ENCODE measurements at places on chromosomes 3 and 15. TPM values are rescaled to one million over a fixed set of nuclear protein-coding genes. Genes with fewer than 3 reads are reported as not detected.

DNA sequence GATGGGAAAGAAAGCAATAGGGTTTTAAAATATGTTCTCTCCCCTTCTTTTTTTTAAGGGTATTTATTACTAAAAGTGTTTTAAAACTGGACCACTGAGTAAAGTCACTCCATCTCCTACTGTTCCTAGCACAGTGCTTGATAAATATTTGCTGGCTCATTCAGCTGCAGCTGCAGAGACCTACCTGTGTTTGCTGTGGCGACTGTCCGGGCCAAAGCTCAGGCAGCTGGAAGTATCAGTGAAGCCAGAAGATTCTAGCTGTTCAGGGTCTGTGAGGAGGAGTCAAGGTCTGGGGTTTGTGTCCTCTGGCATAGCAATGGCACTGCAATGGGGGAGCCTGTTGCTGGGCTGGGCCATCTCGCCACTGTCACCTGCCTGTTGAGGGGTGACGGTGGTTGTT, 109.9 kb downstream of the RPLP1 start:
- no peak for DNase-seq
- H3K27ac ChIP-seq: no peak overlapping the region
- H3K36me3 ChIP-seq: no peaks in the 10 kb centered on the region

- no peak overlapping the region for H3K27ac ChIP-seq
- DNase-seq: no peak
- H3K27me3 ChIP-seq: no peaks in the 10 kb centered on the region
Observed at GRCh38 chr3:71502066-71502625, 81.4 kb downstream of the FOXP1 start.

DNA sequence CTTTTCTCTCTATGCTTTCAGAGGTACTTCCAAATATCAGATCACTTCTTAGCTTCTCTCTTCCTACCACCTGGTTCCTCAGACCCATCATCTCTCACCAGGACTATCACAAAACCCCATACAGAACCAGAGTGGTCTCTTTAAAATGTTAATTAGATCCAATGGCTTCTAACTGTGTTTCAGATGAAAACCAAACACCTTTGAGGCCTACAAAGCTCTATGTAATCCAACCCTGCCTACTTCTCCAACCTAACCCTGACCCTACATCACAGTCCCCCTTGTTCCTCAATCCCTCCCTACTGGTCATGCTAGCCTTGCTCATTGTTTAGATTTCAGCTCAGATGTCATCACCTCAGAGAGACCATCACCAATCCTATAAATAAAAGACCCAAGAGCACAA, 34.8 kb downstream of the SUMF1 start:
- DNase-seq: no peak
- H3K36me3 ChIP-seq: peaks cover 17% of the 10 kb centered on the region
- H3K27me3 ChIP-seq: no peaks in the 10 kb centered on the region

- H3K36me3 ChIP-seq: no peaks in the 10 kb centered on the region
- no peak overlapping the region for H3K4me3 ChIP-seq
- no peaks in the 10 kb centered on the region for H3K4me1 ChIP-seq
- H3K27me3 ChIP-seq: no peaks in the 10 kb centered on the region
- DNase-seq: no peak
Observed at GRCh38 chr3:181418233-181418632, 293.5 kb upstream of the SOX2 start.

GRCh38 chr15:70512772-70513362, 250.5 kb downstream of the UACA start:
- peak; percentile 68 for DNase-seq
- H3K27ac ChIP-seq: no peak overlapping the region
- H3K4me3 ChIP-seq: no peak overlapping the region

GRCh38 chr3:142356818-142357217, 91.0 kb downstream of the XRN1 start:
- H3K4me3 ChIP-seq: no peak overlapping the region
- H3K36me3 ChIP-seq: peaks cover 41% of the 10 kb centered on the region
- no peaks in the 10 kb centered on the region for H3K4me1 ChIP-seq
- no peak overlapping the region for H3K27ac ChIP-seq

GRCh38 chr3:174099724-174100123, 702.2 kb downstream of the NLGN1 start:
- no peak overlapping the region for H3K4me3 ChIP-seq
- H3K4me1 ChIP-seq: no peaks in the 10 kb centered on the region
- no peak overlapping the region for H3K27ac ChIP-seq

GRCh38 chr3:188728371-188728896, 443.3 kb upstream of the TPRG1 start:
- H3K27me3 ChIP-seq: no peaks in the 10 kb centered on the region
- H3K27ac ChIP-seq: no peak overlapping the region
- H3K36me3 ChIP-seq: peaks cover 6% of the 10 kb centered on the region
- H3K4me1 ChIP-seq: peaks cover 25% of the 10 kb centered on the region

- peaks cover 3% of the 10 kb centered on the region for H3K4me1 ChIP-seq
- no peak for DNase-seq
- H3K4me3 ChIP-seq: no peak overlapping the region
- H3K36me3 ChIP-seq: peaks cover 48% of the 10 kb centered on the region
- H3K27me3 ChIP-seq: no peaks in the 10 kb centered on the region
- H3K27ac ChIP-seq: no peak overlapping the region
Observed at GRCh38 chr3:52866427-52866826, 30.9 kb downstream of the STIMATE start.

GRCh38 chr3:177820683-177821316, 623.5 kb upstream of the TBL1XR1 start:
- no peak for DNase-seq
- H3K36me3 ChIP-seq: no peaks in the 10 kb centered on the region
- H3K27me3 ChIP-seq: no peaks in the 10 kb centered on the region
- H3K4me1 ChIP-seq: peaks cover 13% of the 10 kb centered on the region
- no peak overlapping the region for H3K27ac ChIP-seq
- H3K4me3 ChIP-seq: no peak overlapping the region

DNA sequence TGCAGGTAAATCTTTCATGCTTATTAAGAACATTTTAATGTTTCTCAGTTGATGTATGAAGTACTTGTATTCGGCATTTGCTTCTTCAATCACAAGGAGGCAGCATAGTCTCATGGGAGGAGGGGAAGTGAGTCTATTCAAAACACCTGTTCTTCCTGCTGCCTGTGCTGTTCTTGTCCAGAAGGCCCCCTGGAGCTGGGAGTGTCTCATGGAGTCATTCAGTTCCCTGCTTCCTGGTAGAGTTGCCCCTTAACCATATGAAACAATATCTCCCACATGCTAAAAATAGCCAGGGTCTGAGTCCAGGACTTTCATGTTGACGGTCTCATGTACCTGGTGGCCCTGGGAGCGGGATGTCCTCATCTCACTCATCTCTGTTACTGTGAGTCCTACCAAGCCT, 15.5 kb upstream of the PPP1R2 start:
- H3K36me3 ChIP-seq: no peaks in the 10 kb centered on the region
- DNase-seq: no peak
- peak overlapping the region; percentile 32 for H3K27ac ChIP-seq
- no peak overlapping the region for H3K4me3 ChIP-seq
- H3K27me3 ChIP-seq: no peaks in the 10 kb centered on the region

DNA sequence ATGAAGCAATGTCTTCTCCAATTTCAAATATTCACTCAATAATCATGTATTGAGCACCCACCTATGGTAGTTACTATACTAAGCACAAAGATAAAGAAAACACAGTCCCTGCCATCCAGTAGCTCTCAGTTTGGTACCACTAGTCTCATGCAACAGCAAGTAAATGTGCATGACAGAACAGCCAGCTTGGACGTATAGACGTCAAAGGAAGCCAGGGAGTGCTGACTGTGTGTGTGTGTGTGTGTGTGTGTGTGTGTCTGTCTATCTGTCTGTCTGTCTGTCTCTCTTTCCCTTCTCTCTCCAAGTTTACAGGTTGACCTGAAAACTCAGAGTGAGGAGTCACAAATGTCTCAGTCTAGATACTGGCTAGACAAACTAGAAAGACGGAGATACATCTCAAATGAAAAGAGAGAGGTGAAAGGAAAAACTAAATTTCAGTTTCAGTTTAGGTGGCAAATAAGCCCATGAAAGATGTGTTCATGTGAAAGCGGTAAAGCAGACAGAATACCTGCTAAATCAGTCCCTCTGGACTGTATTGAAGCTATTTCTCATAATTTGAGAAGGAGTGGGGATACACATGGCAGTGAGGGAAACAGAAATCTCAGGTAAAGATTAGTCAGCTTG, 141.1 kb upstream of the PTPRG start:
- no peak for DNase-seq
- H3K4me3 ChIP-seq: no peak overlapping the region
- no peak overlapping the region for H3K27ac ChIP-seq
- peaks cover 2% of the 10 kb centered on the region for H3K4me1 ChIP-seq

DNA sequence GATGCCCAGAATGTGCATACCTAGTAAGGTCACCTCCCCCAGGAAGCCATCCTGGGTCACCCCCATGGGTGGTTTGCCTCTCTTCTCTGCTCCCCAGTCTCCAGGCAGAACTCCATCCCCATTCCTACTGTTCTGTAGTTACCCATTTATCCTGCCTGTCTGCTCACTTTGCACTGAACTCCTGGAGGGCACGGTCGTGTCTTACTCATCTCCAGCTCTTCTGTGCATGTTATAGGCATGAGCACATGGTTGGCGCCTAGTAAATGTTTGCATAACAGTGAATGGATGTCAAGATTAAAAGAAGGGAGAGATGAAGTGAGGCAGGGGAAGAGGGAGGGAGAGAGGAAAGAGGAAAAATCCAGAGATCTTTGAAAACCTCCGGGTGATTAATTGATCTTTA, 208.4 kb upstream of the TRIM42 start:
- H3K4me3 ChIP-seq: no peak overlapping the region
- peaks cover 2% of the 10 kb centered on the region for H3K36me3 ChIP-seq
- no peak overlapping the region for H3K27ac ChIP-seq
- H3K27me3 ChIP-seq: peaks cover 10% of the 10 kb centered on the region

DNA sequence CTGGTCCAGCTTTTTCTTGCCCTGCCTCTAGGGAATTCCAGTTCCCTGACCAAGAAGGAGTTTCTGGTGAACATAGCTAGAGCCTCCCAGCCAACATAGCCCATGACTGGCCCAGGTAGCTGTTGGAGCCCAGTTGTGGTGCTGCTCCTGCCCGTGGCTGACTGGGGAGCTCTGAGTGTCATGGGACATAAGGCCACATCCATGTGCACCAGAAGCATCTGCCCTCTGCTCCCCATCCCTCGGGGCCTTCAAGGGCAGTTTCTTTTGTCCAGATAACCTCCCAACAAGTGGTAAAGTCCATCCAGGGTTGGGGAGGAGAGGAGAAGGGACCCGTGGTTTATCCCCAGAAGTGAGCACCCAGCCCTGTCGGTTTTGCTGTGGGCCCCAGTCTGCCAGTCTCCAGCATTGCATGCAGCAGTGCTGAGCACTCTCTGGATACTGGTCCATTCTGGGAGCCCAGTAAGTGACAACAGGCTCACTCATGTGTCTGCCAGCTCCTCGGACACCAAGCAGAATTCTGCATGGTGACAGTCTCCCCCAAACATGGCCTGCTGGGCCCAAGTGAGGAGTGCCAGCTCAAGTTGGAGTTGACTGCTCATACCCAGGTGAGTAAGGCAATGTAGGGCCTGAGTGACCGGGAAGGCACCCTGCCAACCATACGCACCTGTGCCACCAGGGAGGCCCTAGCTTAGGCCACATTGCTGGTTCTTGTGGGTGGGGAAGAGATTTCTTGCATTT, 28.8 kb downstream of the ACAA1 start:
- DNase-seq: no peak
- H3K36me3 ChIP-seq: peaks cover 4% of the 10 kb centered on the region
- H3K27me3 ChIP-seq: no peaks in the 10 kb centered on the region
- no peak overlapping the region for H3K4me3 ChIP-seq

- no peaks in the 10 kb centered on the region for H3K27me3 ChIP-seq
- peak overlapping the region; percentile 68 for H3K4me3 ChIP-seq
- H3K27ac ChIP-seq: peak overlapping the region; percentile 80
- no peaks in the 10 kb centered on the region for H3K36me3 ChIP-seq
Observed at GRCh38 chr3:196219194-196219969, 3.0 kb downstream of the SLC51A start.

GRCh38 chr3:149224736-149225594, 3.3 kb upstream of the CP start:
- H3K27me3 ChIP-seq: no peaks in the 10 kb centered on the region
- H3K4me3 ChIP-seq: peak overlapping the region; percentile 72
- peak; percentile 38 for DNase-seq
- H3K36me3 ChIP-seq: peaks cover 4% of the 10 kb centered on the region
- H3K27ac ChIP-seq: peak overlapping the region; percentile 79

DNA sequence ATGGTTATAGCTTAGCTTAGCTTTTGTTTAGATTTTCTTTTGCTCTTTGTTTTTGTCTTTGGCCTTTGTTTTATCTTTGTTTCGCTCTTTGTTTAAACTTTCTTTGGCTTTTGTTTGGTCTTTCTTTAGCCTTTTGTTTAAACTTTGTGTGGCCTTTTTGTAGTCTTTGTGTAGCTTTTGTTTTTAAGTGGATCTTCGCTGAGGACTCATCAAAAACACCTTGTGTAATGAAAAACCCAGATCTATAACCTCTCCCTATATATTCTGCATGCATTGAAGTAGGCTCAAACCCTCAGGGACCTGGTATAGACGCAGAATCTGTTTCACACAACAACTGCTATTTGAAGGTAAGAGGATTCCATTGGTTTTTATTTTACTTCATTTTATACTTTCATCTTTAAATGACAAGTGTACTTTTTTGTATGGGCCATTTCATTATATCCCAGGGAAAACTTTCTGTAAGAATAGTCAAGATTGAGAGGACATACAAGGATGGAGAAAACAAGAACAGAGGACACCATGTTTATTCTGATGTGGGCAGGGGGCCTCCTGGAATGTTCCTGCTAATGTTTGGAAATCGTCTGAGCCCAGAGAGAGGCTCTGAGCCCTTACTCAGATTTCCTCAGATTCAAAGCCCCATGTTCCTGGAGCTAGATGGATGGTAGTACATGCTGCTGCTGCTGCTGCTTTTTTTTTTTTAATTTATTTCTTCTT, at the start of gene MOBP:
MOBP (plus strand) TSS at position 287 of the 714 bp plus-strand sequence. CDS start 34,390 bp downstream, outside the sequence.
- no peaks in the 10 kb centered on the region for H3K36me3 ChIP-seq
- no peaks in the 10 kb centered on the region for H3K4me1 ChIP-seq
- DNase-seq: no peak
- H3K27me3 ChIP-seq: peaks cover 8% of the 10 kb centered on the region
- H3K27ac ChIP-seq: no peak within 1 kb of the TSS

DNA sequence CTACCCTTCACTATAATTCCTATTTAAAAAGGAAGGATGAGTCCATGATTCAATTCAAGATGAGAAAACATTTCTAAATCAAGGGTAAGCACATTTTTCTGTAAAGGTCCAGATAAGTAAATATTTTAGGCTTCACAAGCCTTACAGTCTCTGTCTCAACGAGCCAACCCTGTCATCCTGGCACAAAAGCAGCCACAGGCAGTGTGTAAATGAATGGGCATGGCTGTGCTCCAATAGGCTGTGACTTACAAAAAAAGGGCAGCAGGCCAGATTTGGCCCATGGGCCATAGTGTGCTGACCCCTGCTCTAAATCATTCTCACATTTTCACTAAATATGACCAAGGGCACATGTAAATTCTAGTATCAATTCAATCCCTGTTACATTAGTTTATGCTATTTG, 200.4 kb downstream of the WNT5A start:
- H3K4me3 ChIP-seq: no peak overlapping the region
- H3K4me1 ChIP-seq: no peaks in the 10 kb centered on the region
- no peaks in the 10 kb centered on the region for H3K27me3 ChIP-seq
- H3K27ac ChIP-seq: no peak overlapping the region
- DNase-seq: no peak

GOLGA8A gene
- total RNA-seq: 126 TPM

EPHA3 gene
- 0.20 TPM for total RNA-seq

TICRR gene
- 23.1 TPM for total RNA-seq

DNAH12 gene
- total RNA-seq: not detected

SECISBP2L gene
- total RNA-seq: 18.5 TPM

MEGF11 gene
- not detected for total RNA-seq

TCF12 gene
- total RNA-seq: 55.8 TPM

RBMS3 gene
- 1.6 TPM for total RNA-seq

KIF23 gene
- total RNA-seq: 63.5 TPM

CD200 gene
- 33.6 TPM for total RNA-seq

FBXL22 gene
- total RNA-seq: 0.76 TPM

GMNC gene
- not detected for total RNA-seq

RNF123 gene
- 35.5 TPM for total RNA-seq

HCN4 gene
- total RNA-seq: not detected
